CD4-positive, alpha-beta T cell treated with Interleukin-17A for 4 hours (primary cell): ENCODE measurements at places on chromosomes 12 and 14.

GRCh38 chr14:74988131-74988530 lies 14.6 kb upstream of the EIF2B2 start:
- no peak for DNase-seq

- no peak for DNase-seq
Observed at GRCh38 chr12:132592282-132592970, 18.0 kb downstream of the LRCOL1 start.

GRCh38 chr14:22836301-22837113 lies at the start of gene MMP14:
Gene MMP14, plus strand, starts transcription at chr14:22836585. Its CDS starts 233 bp downstream, at chr14:22836818.
- no peak for DNase-seq

DNA sequence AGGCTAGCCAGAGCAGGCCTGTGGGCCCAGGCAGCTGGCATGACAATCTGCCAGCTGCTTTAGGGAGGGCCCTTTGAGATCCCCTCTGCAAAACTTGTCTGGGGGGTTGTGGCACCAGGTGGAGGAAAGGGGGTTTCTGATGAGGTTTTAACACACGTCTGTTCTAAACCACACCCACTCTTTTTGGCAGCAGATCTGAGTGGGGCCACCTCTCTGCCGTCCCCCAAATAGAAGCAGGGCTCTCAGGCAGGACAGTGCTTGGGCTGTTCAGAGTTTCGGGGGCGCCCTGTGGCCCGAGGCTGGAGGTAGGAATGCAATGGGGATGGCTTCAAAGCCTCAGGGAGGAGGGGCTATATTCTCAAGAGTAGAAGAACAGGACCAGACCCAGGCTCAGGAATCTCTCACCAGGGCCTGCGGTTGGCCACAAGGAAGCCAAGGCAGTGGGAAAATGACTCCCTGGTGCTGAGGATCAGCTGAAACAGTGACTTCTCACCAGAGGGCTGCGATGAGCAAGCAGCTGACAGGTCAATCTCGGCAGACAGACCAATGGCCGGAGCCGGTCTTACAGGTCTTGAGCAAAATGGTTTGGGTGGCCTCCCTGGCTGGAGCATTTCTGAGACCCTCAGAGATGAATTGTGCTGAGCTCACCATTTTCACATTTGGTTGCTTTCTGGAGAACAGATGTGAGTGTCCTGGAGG lies 1.5 kb upstream of the KRT5 start:
- DNase-seq, result no peak

GRCh38 chr12:85016413-85016812 lies 19.7 kb downstream of the TSPAN19 start:
- DNase-seq, result no peak

GRCh38 chr12:27193106-27193505 lies 51.0 kb upstream of the STK38L start:
- DNase-seq, result no peak

DNA sequence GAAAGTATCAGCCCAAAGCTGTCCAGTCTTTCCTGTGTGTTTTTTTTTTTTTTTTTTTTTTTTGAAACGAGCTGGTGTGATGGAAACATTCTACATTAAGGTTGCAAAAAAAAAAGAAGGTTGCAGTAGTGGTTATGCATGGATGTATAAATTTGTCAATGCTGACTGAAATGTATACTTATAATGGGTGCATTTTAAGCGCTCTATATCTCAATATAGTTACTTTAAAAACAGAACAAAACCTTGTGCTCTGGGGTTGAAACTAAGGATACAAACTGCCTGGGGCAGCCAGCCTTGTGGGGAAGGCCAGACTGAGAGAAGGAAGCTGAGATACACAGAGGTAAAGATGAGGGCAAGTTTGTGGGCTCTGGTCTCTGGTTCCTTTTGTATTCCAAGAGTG lies 87.3 kb upstream of the RMST start:
- no peak for DNase-seq

DNA sequence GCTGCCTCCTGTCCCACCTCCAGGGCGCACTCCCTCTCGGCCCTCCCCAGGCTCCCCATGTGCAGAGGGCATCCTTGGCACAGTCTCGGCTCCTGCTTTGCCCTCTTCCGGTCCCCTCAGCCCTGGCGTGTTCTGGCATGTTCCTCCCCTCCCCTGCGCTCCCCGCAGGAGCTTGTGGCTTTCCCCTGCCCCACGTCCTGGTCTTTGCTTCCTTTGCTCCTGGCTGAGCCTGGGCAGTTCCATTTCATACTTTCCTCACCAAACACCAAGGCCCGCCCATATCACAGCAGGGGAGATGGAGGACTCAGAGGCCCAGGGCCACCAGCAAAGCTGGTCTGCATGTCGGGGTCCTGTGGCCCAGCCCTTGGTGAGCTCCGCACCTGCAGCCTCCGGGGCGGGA lies 56.0 kb downstream of the FBRSL1 start:
- DNase-seq, result no peak

DNA sequence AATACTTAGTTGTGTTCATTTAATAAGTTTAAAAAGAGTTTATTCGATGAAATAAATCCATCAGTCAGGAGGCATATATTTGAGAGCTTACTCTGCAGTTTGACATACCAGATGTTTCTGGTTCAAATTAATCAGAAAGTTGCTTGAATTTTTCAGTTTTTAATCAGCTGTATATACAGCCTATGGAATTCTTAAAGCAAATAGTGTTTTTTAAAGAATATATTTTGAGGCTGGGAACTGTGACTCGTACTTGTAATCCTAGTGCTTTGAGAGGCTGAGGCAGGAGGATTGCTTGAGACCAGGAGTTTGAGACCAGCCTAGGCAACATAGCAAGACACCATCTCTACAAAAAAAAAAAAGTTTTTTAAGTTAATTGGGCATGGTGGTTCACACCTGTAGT lies 112.1 kb downstream of the MON2 start:
- no peak for DNase-seq

GRCh38 chr14:97491697-97492096 lies 694.5 kb downstream of the VRK1 start:
- no peak for DNase-seq

GRCh38 chr14:72852194-72852593 lies 41.7 kb downstream of the DPF3 start:
- no peak for DNase-seq

- DNase-seq, result no peak
Observed at GRCh38 chr14:24578558-24578957, 2.5 kb upstream of the CTSG start.

- DNase-seq, result no peak
Observed at GRCh38 chr12:94309373-94309772, 150.3 kb downstream of the CEP83 start.

DNA sequence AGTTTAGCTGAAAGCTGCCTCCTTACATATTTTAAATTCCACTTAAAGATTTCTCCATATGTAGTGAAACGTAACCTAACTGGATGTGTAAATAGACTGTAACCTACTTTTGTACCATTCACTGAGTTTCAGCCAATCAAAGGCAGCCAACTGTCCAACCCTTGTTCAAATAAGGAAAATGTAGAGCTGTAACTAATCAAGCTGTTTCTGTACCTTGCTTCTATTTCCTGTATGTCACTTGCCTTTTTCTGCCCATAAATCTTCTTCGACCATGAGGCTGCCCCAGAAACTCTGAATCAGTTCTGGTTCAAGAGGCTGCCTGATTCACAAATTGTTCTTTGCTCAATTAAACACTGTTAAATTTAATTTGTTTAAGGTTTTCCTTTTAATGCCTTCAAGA lies 6.3 kb downstream of the SLC7A8 start:
- DNase-seq, result no peak

GRCh38 chr12:12606781-12607589 lies 4.7 kb upstream of the CREBL2 start:
- DNase-seq, result no peak

- DNase-seq, result no peak
Observed at GRCh38 chr14:79118291-79118690, 948.1 kb downstream of the NRXN3 start.

DNA sequence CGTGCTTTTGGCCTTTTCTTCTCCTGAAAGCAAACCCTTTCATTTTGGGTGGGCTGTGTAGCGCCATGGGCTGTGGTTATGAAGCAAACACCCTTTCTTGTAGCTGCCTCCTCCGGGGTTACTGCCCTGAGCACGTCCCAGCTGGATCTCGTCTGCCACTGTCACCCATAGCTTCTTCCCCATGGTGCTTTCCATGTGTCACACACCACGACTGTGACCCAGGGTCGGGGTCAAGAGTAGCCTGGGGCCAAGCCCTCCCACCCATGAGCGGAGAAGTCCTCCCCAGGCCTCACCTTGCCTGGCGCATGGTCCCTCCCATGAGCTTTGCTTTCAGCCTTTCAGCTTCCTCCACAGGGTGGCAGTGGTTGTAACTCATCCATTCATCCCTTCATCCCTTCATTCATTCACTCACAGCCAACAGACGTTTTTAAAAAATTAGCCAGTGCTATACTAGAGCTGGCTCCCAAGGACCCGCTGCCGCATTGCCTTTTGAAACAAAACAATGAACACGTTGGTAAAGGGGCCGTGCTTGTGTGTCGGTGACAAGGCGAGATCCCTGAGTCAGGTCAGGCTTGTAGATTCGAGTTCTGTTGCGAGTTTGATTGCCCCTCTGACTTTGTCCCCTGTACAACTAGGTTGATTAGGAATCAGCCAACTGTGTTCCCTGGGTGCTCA lies 29.5 kb downstream of the MEG3 start:
- no peak for DNase-seq

DNA sequence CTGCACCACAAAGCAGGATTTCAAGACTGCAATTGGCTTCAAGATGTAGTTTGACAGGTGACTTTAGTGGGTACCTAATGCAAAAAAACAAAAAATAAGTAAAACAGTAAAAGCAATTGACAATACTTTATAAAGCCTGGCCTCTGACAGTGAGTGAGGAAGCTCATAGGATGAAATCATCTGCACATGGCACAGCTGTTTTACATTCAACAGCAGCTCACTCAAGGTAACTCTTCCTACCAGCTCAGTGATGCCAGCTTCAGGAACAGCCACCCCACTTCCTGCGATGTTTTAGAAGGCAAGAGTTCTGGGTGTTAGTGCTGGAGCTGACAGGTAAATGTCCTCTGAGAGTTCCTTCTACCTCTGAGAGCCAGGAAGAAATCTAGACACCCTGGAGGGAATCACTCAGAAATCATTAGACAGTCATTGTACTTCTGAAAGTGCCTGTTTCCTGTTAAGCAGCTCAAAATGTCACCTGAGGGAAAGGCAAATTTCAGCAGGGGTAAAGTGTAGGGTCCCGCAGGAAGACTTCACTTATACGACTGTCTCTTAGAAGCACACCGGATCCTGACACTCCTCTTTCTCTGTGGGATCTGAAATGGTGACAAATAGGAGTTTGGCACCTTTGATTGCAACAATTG lies 99.9 kb downstream of the FOXN3 start:
- DNase-seq, result no peak

GRCh38 chr14:81946834-81947798 lies 413.5 kb upstream of the SEL1L start:
- DNase-seq, result no peak

- no peak for DNase-seq
Observed at GRCh38 chr14:80465546-80466220, 254.4 kb upstream of the DIO2 start.

DNA sequence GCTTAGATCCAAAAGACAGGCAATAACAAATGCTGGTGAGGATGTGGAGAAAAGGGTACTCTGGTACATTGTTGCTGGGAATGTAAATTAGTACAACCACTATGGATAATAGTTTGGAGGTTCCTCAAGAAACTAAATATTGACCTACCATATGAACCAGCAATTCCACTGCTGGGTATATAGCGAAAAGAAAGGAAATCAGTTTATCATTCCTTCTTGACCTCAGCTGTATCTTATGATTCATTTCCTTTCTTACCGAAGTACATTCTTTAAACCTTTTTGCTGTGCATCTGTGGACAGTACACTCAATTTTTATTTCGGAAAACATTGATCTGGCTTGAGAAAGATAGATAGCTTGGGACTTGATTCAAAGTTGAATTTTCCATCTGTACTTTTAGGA lies 183.2 kb upstream of the LRFN5 start:
- no peak for DNase-seq

DNA sequence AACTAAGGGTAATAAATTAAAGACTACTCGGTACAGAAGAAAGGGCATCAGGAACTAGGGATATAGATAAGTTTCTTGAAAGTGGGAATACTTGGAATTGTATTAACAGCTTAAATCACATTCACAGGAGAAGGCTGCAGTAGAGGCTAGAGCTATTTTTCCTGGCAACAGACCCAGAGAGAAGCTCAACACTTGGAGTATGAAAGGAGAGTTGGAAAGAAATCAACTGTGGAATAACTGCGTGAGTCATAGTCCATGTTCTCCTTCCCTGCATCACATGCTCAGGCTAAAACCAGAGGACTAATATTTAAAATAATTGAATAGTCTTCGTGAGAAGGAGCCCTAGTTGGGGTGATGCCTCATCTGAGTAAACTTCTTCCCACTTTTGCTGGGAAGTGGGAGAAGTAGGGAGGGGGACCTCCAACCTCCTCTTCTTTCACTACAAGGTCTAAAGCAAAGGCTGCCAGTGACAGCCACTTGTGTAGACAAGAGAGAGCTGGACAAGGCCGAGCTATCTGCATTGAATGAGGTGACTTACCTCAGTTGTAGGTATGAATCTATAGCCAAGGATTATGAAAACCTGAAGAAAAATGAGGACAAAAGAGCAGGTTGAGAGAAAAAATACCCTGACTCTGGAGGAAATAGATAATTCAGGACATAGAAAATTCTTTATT lies 32.7 kb downstream of the DYRK2 start:
- no peak for DNase-seq
